ENCODE measurements at places on chromosomes 2 and 18.
A peak's percentile ranks its signal among the peaks of the same experiment; 100 is the strongest.

- no peak for DNase-seq
Measured at GRCh38 chr2:73134471-73134870, 21.7 kb upstream of the RAB11FIP5 start.

DNA sequence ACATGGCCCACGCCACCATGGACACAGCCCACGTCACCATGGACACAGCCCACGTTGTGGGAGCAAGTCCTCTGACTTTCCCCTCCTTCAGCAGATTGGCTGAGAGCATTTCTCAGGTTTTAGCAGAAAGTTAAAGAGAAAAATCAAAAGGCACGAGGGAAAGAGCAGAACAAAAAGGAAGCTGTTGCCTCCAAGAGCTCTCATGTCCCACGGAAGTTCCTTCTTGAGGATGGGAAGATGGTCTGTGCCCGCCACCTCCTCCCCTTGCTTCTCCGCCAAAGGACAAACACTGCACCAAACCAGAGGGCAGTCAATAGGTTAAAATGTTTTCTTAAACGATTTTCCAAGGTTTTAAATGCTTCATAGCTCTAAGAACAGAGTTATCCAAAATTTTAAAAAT lies 148.4 kb downstream of the HDAC4 start:
- no peak for DNase-seq

DNA sequence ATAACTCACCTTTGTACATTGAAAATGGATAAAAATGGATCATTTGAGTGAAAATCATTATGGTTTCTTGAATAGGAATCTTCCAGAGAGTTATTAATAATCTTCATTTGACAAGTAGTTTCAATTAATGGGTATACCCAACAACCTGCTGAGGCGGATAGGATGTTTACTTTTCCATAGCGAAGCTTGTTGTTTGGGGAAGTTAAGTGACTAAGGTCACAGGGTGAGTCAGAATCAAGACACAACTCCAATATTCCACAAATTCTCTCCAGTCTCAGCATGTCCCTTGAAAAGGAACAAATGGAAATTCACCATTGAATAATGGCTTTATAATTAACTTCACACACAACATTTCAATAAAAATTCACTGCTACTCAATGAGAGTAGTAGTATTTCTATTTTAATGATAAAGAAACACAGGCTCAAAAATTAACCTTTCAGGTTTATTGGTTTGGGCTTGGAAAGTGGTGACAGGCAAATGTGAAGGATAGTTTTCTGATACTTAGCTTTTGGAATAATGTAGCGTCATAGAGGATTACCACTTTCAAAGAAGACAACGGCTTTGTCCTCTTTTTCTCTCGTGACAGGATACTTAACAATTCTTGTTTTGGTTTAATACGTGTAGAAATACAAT lies 211.3 kb downstream of the GPD2 start:
- no peak for DNase-seq

DNA sequence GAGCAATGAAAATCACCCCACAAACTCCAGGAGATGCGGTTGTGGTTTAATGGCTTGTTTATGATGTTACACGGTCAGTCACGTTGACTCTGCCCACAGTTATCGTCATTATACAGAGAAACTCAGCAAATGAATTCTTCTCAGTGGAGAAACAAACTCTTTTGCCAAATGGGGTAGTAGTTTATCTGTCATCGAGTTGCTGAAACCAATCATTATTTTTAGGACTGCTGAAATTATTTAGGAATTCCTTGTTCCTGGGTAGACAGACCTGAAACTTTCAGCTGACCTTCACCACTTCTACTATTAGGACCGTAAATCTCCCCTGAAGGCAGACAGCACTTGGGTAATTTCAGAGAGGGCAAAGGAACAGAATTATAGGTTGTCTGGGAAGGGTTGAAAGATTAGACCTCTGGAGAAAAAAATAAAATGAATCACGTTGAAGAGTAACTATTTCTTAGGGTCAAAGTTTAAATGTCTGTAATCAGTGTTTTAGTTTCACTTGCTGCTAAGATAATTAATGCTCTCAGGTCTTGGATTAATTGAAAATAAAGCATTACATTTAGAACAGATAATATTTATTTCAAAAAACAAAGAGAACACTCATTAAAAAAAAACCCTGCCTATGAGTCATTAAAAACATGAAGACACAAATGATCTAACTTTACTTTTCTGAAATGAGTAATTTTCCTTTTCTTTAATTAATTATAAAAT lies 52.1 kb upstream of the LYPD6 start:
- DNase-seq, result no peak

DNA sequence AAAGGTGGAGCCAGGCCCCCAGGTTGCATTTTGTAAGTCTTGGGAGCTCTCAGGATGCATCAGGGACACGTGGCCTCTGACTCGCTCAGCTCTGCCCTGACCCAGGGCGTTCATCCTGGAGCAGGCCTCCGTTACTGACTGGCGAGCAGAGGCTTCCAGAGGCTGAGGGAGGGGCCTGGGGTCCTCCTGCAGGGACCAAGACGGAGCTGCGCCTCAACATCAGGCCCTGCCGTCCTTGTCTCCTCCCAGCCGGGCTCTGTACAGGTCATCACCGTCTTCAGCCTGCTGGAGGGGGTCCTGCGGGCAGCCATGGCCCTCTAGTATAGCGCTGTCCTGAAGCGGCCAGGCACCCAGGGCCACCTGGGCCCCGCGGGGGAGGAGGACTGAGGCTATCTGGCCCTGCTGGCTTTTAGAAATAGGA lies 10.2 kb upstream of the ALPP start:
- DNase-seq, result no peak

DNA sequence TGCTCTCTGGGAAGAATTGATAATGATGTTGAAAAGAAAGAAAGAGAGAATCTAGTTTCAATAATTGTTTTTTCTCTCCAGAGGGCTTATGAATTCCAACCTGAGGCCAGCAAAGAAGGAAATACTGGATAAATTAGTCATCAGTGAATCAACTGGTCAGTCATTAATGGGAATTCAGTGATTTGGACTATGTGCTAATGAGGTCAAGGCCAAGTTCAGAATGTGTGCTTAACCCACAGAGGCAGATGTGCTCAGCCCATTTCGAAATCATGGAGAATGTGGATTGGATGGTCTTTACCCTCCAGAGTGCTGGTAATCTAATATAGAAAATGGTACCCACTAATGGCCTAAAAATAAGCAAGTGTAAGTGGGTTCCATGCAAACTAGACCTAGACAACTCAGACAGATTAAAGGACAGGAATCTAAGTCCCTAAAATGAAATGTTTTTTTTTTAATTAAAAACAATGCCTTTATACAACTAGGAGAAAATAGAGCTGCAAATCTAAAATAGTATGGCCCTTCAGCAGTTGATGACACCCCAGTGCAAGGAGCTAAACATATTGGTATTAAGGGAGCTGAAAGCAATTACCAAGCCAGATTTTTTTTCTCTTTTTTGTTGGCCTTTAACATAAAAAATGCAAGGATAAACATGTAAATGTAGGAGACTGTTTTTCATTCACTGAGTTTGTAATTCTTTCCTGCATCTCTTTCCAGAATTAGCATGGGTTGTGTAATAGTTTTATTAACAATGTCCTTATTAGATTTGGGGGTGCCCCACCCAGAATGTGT lies 296.9 kb downstream of the SATB2 start:
- no peak for DNase-seq

GRCh38 chr18:68734308-68734707 lies 19.4 kb upstream of the TMX3 start:
- no peak for DNase-seq

GRCh38 chr2:172672114-172672513 lies 63.5 kb upstream of the RAPGEF4 start:
- no peak for DNase-seq

- DNase-seq, result peak; percentile 78
Measured at GRCh38 chr2:46942143-46942526, 26.5 kb upstream of the MCFD2 start.

- DNase-seq, result no peak
Measured at GRCh38 chr18:49044898-49045297, 94.1 kb upstream of the SMAD7 start.

- no peak for DNase-seq
Measured at GRCh38 chr18:23235860-23236259, 100.6 kb downstream of the CABLES1 start.

DNA sequence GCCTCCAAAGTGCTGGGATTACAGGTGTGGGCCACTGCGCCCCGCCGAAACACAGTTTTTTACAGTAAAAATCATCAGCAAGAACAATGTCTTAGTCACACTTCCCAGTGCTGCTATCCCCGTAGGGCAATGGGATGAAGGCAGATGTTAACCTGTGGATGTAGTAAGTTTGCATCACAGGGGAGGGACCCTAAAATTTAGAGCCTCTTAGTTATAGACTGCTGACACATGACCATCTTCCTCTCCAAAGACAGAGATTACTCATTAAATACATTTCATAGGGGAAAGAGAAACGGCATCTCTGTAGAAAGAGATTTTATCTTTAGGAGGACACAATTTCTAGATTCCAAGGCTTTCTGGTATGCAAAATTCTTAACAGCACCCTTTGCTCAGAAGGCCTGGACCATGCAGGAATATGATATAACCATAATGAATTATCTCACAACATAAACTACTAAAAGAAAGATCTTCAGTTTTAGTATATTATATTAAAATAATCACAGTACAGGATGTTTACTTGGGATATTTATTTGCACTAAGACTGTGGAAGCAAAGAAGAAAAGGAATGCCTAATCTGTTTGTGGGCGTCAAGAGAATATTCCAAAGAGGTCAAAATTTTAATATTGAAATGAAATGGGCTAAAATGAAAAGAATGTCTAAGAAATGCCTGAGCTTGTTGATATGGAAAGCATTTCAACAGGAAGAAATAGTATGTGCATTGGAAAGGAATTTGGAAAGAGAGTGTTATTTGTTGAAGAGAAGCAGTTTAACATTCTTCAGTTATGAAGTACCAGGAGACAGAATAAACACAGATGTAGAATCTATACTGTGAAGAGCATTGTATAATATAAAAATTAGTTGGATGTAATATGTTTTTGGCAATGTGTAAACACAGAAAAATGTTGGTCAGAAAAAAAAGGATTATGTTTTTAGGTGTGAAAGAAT lies 1228.3 kb upstream of the CHAC2 start:
- no peak for DNase-seq

DNA sequence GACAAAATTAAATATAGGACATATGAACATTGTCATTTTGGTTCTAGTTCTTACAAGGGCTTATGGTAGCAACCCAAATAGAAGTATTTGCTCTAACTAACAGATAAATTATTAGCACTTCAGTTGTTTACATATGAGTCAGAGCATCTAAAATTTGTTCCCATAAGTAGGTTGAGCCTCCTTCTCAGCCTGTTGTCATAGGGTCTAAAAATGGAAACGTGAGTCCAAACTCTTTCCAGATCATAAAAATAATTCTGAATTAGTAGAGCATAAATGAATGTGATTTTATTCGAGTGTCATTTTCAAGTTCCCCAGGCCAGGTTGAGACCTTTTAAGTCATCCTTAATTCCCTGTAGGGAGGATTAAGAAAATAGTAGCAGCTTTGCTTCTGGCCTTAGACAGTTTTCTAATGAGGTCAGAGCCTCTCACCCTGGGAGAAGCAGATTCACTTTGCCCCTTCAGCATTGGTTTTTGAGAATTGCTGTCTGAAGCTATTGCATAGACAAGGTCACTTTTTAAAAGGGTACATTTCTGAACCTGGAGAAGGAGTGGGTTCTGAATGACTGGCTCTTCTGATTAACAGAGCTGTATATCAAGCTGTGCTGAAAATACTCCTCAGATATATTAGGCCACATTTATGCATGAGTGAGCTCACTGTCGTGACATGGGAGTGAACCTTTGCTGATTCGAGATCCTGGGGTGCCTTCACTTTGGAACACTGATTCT lies 164.3 kb downstream of the NEDD4L start:
- DNase-seq, result no peak

GRCh38 chr2:191983186-191983585 lies 136.3 kb upstream of the CAVIN2 start:
- no peak for DNase-seq

DNA sequence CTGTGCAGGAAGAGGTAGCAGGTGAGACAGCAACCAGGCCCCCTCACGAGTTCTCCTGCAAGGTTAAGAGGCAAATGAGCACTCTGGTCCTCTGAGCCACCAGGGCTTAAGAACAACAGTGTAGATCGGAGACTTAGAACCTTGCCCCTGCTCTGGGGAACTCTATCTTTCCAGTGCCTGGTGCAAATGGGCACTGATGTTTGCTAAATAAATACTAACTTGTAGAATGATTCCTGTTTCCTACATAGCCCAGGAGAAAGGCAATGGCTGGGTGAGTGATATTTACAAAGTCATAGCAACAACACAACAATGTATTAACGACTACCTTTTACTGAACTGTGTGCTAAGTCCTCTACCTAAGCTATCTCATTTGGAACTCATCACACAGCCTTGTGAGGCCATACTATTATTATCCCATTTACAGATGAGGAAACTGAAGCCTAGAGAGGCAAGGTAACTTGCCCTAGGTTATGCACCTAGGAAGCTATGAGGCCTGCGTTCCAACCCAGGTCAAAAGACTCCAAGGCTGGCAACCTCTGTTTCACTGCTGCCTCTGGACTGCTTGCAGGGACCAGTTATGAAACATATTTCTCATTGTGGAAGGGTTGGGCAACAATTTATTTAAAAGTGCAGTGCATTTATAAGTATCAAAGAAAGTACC lies 4.3 kb downstream of the ATP8B1 start:
- DNase-seq, result no peak

- DNase-seq, result no peak
Measured at GRCh38 chr2:128446874-128447537, 128.3 kb upstream of the HS6ST1 start.

- no peak for DNase-seq
Measured at GRCh38 chr18:37584952-37585695, 19.5 kb upstream of the CELF4 start.

- DNase-seq, result no peak
Measured at GRCh38 chr18:44744161-44745121, 63.8 kb downstream of the SETBP1 start.

DNA sequence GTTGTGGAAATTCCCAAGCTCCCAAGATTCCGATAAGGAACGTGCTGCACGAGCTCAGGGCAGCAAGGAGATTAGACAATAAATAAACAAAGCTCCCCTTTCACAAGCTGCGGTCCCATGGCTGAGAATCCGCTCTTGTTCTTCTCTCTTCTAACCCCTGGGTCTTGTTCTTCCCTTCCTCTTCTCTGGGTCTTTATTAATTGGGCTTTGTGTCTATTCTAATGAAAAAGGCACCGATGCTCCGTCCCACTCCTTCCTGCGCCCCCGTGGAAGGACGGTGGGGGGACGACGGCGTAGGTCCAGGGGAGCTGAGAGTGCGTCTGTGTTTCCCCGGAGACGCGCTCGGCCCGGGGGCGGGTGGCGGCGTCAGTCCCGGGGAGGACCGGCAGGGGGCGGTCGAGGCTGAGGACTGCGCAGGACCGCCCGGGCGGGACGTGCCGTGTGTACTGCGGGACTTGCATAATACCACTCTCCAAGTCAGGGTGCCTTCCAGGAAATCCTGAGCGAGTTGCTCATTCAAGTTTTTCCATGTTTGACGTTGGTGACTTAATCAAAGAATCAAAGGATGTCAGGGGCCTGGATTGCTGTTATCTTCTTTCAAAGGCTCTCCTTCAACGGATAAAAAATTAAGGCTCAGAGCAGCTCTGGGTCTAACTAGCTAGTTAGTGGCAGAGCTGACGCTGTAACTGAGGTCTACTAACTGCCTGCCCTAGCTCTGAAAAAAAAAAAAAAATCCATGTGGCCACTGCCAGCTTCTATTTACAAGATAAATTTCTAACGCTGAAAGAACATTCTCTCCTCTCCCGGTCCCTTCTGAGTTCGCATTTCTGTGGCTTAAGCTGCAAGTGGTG lies 321.4 kb downstream of the TGIF1 start:
- peak; percentile 86 for DNase-seq

GRCh38 chr2:136291871-136292270 lies 173.9 kb upstream of the CXCR4 start:
- DNase-seq, result no peak

- no peak for DNase-seq
Measured at GRCh38 chr2:208269091-208269490, 3.0 kb downstream of the PIKFYVE start.

GRCh38 chr18:79802298-79802697 lies 4.6 kb downstream of the KCNG2 start:
- DNase-seq, result no peak

All from stimulated activated CD4-positive, alpha-beta T cell treated with anti-CD3 and anti-CD28 coated beads, Interleukin-15, amount 100 ng/mL, for 24 hours (primary cell).